ENCODE measurements at places on chromosomes 6 and 20.

GRCh38 chr20:45575931-45576330 lies 3.2 kb downstream of the WFDC8 start:
- DNase-seq: no peak

DNA sequence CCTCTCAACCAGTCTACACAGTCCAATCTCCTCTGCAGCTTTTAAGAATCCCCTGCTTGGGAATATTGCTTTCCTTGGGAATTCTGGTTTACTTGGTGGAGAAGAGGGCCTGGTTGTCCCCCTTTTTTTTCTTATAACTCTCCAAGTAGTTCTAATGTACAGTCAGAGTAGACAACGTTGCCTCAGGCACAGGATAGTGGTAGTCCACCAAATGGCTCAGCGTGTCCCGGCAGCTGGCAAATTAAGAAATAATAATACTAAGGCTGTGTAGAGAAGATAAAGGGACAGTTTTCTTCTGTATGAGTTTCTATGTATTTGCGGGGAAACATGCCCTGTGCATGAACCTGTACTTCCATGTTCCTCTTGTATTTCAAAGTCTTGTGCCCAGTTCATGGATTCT lies 145.7 kb upstream of the RREB1 start:
- DNase-seq: no peak

DNA sequence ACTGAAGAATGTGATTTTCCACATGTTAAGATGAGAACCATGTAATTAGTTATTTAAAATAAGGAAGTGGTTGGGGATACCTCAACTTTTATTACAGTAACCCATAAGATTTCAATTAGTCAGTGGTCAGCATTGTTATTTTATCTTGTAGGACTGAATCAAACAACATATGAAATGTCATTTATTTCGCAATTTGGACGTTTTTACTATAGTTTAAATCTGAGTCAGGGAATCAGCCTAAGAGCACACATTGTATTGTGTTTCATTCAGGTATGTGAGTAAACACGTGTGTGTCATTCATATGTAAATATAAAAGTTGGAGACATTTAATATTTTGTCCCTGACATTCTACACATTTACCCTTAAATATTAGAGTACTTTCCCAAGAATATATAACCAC lies 1418.7 kb downstream of the GRIK2 start:
- DNase-seq: no peak

GRCh38 chr20:38083338-38084048 lies 49.9 kb downstream of the RPRD1B start:
- no peak for DNase-seq

DNA sequence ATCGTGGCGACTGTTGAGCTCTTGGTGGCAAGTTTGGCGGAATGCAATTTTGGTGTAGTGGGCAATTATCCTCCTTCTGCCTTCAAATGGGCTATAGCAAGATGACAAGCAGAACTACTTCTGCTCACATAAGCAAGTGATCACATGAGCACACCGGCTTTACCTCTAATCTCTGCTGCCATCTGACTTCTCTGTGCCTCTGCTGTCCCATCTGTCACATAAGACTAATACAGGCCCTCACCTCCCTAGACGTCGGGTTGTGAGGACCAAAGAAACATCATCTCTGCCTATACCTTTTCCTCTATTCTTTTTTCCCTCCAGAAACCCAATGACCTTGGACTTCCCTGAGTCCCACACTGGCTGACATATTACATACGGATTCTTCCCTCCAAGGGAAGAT lies 13.3 kb upstream of the WTAP start:
- no peak for DNase-seq

DNA sequence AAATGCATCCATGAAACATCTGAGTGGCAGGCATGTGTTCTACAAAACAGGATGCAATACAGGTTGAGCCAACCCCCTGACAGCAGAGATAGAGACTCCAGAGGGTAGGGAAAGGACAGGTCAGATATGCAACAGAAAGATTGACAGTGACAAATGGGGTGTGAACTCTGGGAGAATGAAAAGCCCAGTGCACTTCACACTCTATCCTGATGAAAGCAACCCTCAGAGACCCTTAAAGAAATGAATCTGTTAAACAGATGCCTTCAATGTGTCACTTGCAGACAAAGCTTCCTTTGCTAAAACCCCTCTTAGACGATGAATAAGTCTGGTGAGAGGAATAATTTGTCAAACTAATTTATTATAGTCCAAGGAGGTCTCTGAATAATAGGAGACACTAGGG lies 89.9 kb downstream of the RFPL4B start:
- no peak for DNase-seq

GRCh38 chr6:19898141-19898740 lies 61.1 kb downstream of the ID4 start:
- DNase-seq: no peak

DNA sequence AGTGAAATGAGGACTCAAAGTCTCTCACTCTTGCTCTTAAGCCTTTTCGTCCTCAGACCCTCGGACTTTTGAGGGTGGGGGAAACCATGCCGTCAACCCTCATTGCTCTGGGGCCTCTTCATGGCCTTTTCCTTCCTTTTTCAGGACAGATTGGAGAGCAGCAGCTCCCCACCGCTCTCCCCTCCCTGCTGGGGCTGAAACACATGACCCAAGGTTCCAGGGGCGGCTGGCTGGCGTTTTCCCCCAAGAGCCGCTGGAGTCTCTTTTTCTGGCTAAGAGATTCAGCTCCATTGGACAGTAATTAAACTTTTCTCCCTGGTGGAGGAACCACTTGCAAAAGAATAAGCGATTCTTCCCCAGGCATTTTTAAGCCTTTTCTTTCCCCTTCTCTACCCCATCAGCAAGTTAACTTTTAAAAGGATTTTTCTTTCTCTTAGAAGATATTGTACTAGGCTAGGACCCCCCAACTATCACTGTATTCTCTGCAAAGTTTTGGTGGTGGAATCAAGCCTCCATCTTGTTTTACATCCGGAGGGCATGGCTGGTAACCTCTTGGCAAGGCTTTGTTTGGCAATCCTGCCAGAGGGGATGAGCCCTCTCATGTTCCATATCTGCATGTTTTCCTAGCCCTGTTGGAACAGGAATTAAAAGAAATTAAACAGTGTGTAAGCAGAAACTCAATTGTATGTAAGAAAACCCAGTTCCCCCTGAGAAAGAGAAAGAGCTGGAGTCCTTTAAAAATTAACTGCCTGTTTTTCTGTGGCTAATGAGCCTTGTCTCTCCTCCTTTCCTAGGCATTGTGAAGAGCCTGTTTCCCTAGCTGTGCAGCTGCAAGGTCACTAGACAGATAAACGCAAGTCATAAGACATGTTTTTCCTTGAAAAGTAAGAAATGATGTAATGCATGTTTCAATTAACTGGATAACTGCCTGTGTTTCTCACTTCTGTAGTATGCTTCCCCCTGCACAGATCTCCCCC lies 100.8 kb upstream of the GPR6 start:
- peak; percentile 31 for DNase-seq

- no peak for DNase-seq
These were observed 159.9 kb downstream of the CD83 start for GRCh38 chr6:14277405-14277930.

GRCh38 chr20:59456342-59457279 lies 147.7 kb upstream of the PHACTR3 start:
- DNase-seq: no peak

GRCh38 chr20:37389241-37389747 lies 43.4 kb downstream of the SRC start:
- DNase-seq: no peak

- DNase-seq: no peak
These were observed 24.9 kb upstream of the SLC2A12 start for GRCh38 chr6:134077301-134077700.

- no peak for DNase-seq
These were observed 13.8 kb downstream of the PREX1 start for GRCh38 chr20:48813930-48814546.

DNA sequence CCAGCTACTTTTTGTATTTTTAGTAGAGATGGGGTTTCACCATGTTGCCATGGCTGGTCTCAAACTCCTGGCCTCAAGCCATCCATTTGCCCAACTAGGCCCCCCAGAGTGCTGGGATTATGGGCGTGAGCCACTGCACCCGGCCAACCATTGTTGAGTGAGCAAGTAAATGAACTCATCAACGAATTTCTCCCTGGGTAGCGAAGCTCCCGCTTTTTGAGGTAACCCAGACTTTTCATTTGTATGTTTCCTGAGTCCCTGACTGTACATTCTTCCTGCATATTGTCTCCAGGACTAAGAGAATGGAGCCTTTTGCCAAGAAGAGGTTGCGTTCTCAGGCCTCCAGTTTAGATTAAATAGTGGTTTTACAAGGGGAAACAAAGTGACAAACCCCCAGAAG lies 36.4 kb downstream of the RIPOR3 start:
- DNase-seq: no peak

DNA sequence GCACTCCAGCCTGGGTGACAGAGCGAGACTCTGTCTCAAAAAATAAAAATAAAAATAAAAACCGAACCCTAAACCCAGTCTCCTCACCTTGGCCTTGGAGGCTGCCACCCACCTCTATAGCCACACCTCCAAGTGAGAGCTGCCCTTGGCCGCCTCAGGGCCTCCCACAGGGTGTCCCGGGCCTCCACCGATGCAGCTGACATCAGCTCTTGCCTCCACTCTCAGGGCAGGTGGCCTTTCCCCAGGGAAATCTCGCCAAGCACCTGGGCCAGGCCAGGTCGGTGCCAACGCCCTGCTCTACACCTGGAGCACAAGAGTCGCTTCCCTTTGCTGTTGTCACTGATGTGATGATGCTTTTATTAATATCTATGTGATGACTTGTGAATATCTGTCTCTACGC lies 8.9 kb upstream of the MYL9 start:
- DNase-seq: peak; percentile 12

DNA sequence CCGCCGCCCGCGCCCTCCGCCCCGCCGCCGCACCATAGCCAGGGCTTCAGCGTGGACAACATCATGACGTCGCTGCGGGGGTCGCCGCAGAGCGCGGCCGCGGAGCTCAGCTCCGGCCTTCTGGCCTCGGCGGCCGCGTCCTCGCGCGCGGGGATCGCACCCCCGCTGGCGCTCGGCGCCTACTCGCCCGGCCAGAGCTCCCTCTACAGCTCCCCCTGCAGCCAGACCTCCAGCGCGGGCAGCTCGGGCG lies 1.5 kb downstream of the FOXC1 start:
- no peak for DNase-seq

GRCh38 chr6:168377856-168378832 lies 58.6 kb upstream of the DACT2 start:
- DNase-seq: no peak

- no peak for DNase-seq
These were observed 121.5 kb downstream of the DNAH8 start for GRCh38 chr6:38836585-38836984.

- DNase-seq: peak; percentile 70
These were observed 12.4 kb upstream of the ZSCAN9 start for GRCh38 chr6:28212510-28213212.

DNA sequence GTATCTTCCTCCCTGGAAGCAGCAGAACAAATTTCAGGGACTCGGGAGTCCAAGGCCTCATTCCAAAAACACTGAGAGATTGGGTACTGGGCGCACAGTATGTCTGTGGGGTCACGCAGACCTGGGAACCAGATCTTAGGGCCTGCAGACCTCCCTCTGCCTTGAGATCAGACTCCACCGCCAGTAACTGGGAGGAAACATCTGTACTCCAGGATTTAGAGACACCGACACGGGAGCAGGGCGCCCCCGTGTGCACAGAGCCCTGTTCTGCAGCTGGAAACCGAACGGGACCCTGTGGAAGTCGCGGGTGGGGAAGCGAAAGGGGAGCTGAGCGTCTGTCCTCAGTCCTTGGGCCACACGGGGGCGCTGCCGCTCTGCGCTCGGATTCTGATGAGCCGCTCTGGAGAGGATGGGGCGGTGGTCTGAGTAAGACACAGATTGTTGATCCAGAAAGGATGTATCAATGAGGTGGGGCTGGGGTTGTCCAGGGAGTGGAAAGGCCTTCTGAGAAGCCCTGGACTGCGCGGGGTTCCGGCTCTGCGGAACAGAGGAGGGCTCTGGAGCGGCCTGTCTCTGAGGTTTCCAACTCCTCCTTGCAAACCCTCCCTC lies 35.7 kb upstream of the HLA-E start:
- peak; percentile 75 for DNase-seq

- peak; percentile 99 for DNase-seq
These were observed 158.5 kb upstream of the ARID1B start for GRCh38 chr6:156618600-156619205.

- DNase-seq: peak; percentile 13
These were observed 2.8 kb downstream of the ITPR3 start for GRCh38 chr6:33623895-33624381.

GRCh38 chr6:98678481-98678880 lies 155.9 kb upstream of the POU3F2 start:
- no peak for DNase-seq

DNA sequence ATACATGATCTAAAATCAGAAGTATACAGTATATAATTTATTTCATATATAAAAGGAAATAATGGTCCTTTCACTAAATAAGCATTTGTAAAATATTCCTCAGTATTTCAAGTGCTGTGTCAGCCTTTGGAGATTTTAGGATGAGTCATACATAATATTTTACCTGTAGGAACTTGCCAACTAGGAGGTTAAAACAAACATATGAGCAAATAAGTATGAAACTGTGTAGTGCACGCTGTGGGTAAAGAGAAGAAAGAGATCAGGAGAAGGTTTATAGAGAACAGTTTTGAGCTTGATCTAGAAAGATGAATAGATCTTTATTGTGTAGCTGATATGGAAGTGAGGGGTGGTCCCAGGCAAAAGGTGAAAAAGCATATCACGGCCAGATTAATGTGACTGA lies 169.9 kb upstream of the RNF217 start:
- DNase-seq: peak; percentile 31

GRCh38 chr20:60255866-60256265 lies 297.6 kb downstream of the CDH26 start:
- no peak for DNase-seq

GRCh38 chr6:105746509-105746908 lies 339.6 kb upstream of the PRDM1 start:
- DNase-seq: peak; percentile 24

- DNase-seq: no peak
These were observed 11.0 kb upstream of the BLOC1S5 start for GRCh38 chr6:8075185-8075584.

GRCh38 chr6:107801173-107801886 lies 22.8 kb downstream of the SCML4 start:
- DNase-seq: no peak

GRCh38 chr6:31582230-31582643 lies at the start of gene LTB:
Gene LTB, minus strand, starts transcription at chr6:31582424. Its CDS starts 7 bp downstream, at chr6:31582417.
- DNase-seq: no peak

DNA sequence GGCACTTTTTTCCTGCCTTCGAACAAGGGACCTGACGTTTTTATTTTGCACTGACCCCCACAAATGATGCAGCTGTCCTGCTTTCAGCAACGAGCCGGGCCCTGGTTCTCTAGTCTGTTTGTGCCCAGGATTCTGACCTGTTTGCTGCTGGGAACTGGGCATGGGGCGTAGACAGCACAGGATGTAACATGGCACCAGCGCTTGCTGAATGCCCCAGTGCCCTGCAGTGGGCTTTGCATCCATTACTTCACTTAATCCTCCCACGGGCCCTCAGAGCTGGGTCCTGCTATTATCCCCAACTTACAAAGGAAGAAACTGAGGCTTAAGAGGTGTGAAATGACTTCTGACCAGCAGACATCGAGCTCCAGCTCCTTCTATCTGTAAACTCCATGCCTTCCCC lies 80.4 kb upstream of the PMEPA1 start:
- no peak for DNase-seq
